Pericardium fibroblast (primary cell): ENCODE measurements at places on chromosomes 1 and 21. TPM values are rescaled to one million over a fixed set of nuclear protein-coding genes. Genes with fewer than 3 reads are reported as not detected.

Gene NPHS2
- total RNA-seq, result not detected in 2 replicates

Gene ZBTB8B
- total RNA-seq, result not detected in 2 replicates

Gene CRYAA
- total RNA-seq, result not detected in 2 replicates

Gene TRAF3IP3
- not detected in 2 replicates for total RNA-seq

Gene AMPD1
- not detected in 2 replicates for total RNA-seq
